Neural progenitor cell (in vitro differentiated cells): ENCODE measurements at places on chromosomes 4 and X. TPM values are rescaled to one million over a fixed set of nuclear protein-coding genes. Genes with fewer than 3 reads are reported as not detected.

The NPNT gene
- 0.22 TPM in 1 of 2 replicates, not detected in the other for total RNA-seq

GRCh38 chr4:174521800-174522182 is 497 bp downstream of the HPGD start:
- no peaks in the 10 kb centered on the region for H3K4me1 ChIP-seq
- peak; percentile 39 for DNase-seq
- peak overlapping the region; percentile 71 for H3K4me3 ChIP-seq
- H3K27ac ChIP-seq: no peak overlapping the region
- no peaks in the 10 kb centered on the region for H3K36me3 ChIP-seq

The CDS1 gene
- total RNA-seq: 2.8 and 3.5 TPM in 2 replicates

GRCh38 chr4:101153653-101154052 is 193.7 kb downstream of the PPP3CA start:
- H3K27me3 ChIP-seq: no peaks in the 10 kb centered on the region
- H3K27ac ChIP-seq: peak overlapping the region; percentile 91
- no peak for DNase-seq
- no peaks in the 10 kb centered on the region for H3K36me3 ChIP-seq
- no peak overlapping the region for H3K4me3 ChIP-seq

DNA sequence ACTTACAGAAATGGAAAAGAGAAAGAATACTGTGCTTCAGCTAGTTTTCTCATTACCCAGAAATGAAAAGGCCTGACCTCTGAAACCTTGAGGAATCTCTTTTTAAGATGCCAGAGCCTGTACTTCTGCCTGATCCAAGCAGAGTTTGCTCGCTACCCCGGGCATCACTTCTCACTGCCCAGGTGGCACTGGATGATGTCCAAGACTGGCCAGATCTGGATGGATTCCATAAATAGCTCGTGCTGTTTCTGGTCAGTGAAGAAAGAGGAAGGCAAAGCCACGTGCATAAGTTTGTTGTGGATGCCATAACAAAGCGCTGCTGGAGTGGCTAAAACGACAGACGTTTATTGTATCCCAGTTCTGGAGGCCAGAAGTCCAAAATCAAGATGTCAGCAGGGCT is 133.5 kb downstream of the TBL1X start:
- no peak overlapping the region for H3K4me3 ChIP-seq

The SRPK3 gene
- total RNA-seq: not detected in 2 replicates

The ENPP6 gene
- total RNA-seq: not detected in 2 replicates

The SASH3 gene
- total RNA-seq: not detected in 2 replicates

DNA sequence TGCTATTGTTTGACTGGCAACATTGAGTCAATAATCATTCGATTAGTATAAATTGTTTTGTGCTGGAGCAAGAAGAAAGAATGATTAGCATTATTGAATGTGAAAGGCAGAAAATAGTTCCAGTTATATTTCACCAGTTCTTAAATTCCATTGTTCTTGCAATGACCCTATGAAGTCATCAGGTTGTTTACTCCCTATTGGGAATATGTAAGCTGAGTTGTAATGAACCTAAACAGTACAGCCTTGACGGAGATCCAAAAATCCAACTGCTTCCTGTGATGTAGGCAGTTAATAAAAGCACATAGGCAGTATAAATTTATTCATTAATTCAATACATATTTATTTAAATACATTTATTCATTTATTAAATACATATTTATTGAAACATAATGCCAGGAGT is 947.5 kb downstream of the PCDH7 start:
- no peaks in the 10 kb centered on the region for H3K27me3 ChIP-seq
- H3K36me3 ChIP-seq: no peaks in the 10 kb centered on the region
- no peaks in the 10 kb centered on the region for H3K4me1 ChIP-seq
- no peak overlapping the region for H3K4me3 ChIP-seq
- H3K27ac ChIP-seq: no peak overlapping the region
- DNase-seq: no peak

GRCh38 chr4:83651846-83652245 is 115.9 kb downstream of the GPAT3 start:
- no peak overlapping the region for H3K4me3 ChIP-seq
- no peak overlapping the region for H3K27ac ChIP-seq
- no peaks in the 10 kb centered on the region for H3K4me1 ChIP-seq
- H3K27me3 ChIP-seq: no peaks in the 10 kb centered on the region
- no peak for DNase-seq

GRCh38 chrX:40176351-40177116 is 78.8 kb upstream of the BCOR start:
- peak; percentile 58 for DNase-seq
- H3K4me1 ChIP-seq: peaks cover 5% of the 10 kb centered on the region
- H3K4me3 ChIP-seq: peak overlapping the region; percentile 59
- peaks cover 29% of the 10 kb centered on the region for H3K27me3 ChIP-seq
- no peak overlapping the region for H3K27ac ChIP-seq
- no peaks in the 10 kb centered on the region for H3K36me3 ChIP-seq

DNA sequence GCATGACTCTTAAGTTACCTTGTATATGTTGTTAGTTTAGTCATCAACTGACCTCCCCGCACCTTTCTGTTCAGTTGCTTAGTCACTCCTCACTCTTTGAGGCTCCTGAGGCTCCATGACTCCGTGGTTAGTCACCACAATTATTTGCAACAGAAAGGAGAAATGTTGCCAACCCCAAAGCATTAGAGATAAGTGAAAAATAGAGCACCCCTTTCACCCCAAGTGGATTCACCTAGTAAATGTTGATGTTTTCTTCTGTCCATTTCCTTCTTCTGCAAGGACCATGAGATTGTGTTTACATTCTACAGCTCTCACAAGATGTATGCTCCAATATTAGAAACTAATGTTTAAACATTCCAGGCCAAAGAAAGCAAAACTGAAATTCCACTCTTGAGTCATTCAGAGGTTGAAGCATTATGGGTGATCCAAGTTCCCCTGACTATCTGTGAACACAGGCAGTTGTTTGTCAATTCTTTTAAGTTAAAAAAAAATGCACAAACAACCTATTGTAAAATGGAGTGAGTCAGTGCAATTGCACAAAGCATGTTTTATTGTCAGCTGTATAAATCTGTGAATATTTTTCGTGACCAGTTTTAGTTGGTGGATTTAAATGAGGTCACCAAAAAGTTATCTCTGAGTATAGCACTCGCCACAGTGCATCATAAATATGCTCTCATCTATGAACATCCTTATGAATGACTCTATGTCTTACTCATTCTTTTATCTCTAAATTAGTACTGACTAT is 552.4 kb upstream of the MAGEB2 start:
- H3K36me3 ChIP-seq: no peaks in the 10 kb centered on the region
- H3K27ac ChIP-seq: no peak overlapping the region
- H3K4me1 ChIP-seq: no peaks in the 10 kb centered on the region
- no peak for DNase-seq
- no peak overlapping the region for H3K4me3 ChIP-seq

The MMGT1 gene
- total RNA-seq: 22.1 and 26.0 TPM in 2 replicates
